Effector memory CD8-positive, alpha-beta T cell (primary cell): ENCODE measurements at places on chromosomes 1 and 21.

GRCh38 chr1:26553942-26554682 is 24.6 kb downstream of the RPS6KA1 start:
- no peaks in the 10 kb centered on the region for H3K27me3 ChIP-seq
- peaks cover 27% of the 10 kb centered on the region for H3K4me1 ChIP-seq
- H3K27ac ChIP-seq, result peak overlapping the region; percentile 62
- H3K36me3 ChIP-seq, result peaks cover 71% of the 10 kb centered on the region
- no peak for DNase-seq

- no peaks in the 10 kb centered on the region for H3K36me3 ChIP-seq
- no peak overlapping the region for H3K27ac ChIP-seq
- H3K27me3 ChIP-seq, result peaks cover 66% of the 10 kb centered on the region
- no peaks in the 10 kb centered on the region for H3K4me1 ChIP-seq
These were observed 29.0 kb downstream of the PPFIA4 start for GRCh38 chr1:203055161-203055799.

GRCh38 chr21:26445440-26445839 is 127.6 kb downstream of the CYYR1 start:
- no peaks in the 10 kb centered on the region for H3K27me3 ChIP-seq
- H3K4me3 ChIP-seq, result no peak overlapping the region
- no peaks in the 10 kb centered on the region for H3K4me1 ChIP-seq
- no peaks in the 10 kb centered on the region for H3K36me3 ChIP-seq
- no peak overlapping the region for H3K27ac ChIP-seq
- DNase-seq, result no peak

GRCh38 chr1:103170609-103171008 is 62.3 kb upstream of the COL11A1 start:
- no peaks in the 10 kb centered on the region for H3K4me1 ChIP-seq
- H3K36me3 ChIP-seq, result no peaks in the 10 kb centered on the region
- DNase-seq, result no peak
- no peaks in the 10 kb centered on the region for H3K27me3 ChIP-seq

DNA sequence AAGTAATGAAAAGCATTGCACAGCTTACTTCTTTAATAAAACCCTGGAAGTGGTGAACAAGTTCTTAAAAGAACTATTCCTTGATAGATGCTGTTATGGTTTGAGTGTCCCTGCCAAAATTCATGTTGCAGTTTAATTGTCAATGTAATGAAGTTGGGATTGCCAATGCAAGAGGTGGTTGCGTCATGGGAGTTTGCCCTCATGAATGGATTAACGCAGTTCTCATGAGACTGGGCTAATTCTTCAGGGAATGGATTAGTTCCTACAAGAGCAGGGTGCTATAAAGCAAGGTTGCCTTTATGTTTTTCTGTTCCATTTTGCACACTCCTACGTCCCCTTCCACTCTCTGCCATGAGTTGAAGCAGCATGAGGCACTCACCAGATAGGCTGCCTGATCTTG is 446.7 kb upstream of the B3GALT2 start:
- no peaks in the 10 kb centered on the region for H3K27me3 ChIP-seq
- H3K4me3 ChIP-seq, result no peak overlapping the region
- peaks cover 10% of the 10 kb centered on the region for H3K4me1 ChIP-seq
- H3K27ac ChIP-seq, result no peak overlapping the region

DNA sequence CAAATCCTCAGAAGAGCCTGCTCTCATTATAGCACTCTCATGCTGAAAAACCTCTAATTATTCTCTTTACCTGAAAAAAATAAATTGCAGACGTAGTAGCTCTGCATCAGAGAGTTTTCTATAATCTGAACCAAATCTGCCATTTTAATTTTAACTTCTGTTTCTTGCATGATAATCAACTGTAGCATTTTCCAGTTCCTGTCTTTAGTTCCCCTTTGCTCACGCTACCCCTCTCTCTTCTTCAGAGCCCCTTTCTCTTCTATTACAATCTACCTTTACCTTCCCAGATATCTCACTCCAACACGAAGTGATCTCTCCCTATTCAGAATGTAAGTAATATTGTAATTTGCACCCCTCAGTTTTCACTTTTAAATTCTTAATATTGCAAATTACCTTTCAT is 31.4 kb downstream of the FMO1 start:
- no peak overlapping the region for H3K27ac ChIP-seq
- no peak for DNase-seq
- H3K27me3 ChIP-seq, result peaks cover 37% of the 10 kb centered on the region
- no peaks in the 10 kb centered on the region for H3K36me3 ChIP-seq
